ENCODE measurements at places on chromosomes 1 and 21. TPM values are rescaled to one million over a fixed set of nuclear protein-coding genes. Genes with fewer than 3 reads are reported as not detected.
A peak's percentile ranks its signal among the peaks of the same experiment; 100 is the strongest.

DNA sequence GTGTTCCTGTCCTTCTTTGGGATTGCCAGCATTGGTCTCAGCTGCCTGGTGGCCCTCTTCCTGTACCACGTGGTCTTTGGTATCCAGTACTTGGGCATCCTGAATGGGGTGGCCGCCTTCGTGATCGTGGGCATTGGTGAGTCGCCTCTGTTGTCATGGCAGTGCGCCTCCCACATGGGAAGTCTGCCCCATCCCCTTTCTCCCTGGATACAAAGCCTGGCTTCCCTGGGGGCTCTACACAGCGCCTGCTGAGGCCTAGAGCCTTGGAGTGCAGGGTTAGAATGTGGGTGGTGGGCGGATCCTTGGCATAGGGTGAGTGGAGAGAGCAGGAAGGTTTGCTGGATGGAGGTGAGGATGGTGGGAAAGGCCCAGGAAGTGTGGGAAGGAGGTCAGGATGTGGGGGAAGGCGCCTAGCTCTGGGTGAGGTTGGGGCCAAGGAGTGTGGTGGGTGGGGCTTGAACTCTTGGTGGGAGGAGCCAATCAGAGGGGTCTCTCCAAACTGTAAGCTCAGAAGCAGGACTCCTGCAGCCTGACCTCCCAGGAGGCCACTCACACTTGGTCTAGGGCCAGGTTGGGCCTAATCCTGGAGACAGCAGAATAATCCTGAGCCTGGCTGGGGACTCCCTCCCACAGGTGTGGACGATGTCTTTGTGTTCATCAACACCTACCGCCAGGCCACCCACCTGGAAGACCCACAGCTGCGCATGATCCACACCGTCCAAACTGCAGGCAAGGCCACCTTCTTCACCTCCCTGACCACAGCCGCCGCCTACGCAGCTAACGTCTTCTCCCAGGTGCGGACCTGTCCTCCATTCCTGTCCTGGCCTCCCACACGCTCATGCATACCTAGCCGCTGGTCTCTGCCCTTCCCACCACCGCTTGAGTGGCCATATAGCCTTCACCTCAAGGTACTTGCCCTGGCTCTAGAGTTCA lies 36.7 kb downstream of the DISP3 start:
- no peak for DNase-seq

GRCh38 chr1:185073725-185074124 lies 28.4 kb downstream of the RNF2 start:
- DNase-seq: no peak

DNA sequence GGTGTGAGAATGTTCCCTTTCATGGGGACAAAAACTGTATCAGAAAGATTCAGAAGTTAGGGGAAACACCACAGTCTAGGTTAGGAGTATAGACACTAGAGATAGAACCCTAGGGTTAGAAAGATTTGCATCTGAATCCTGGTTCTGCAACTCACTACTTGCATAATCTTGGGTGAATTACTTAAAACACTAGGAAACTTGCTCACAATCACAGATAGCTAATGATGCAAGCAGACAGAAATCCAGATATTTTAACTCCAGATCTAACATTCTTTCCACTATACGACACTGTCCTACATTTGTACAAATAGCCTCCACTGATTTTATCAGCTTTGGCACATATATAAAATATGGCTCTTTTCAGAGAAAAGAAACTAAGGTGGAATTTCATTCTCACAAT lies 30.8 kb upstream of the GLIS1 start:
- no peak for DNase-seq

DNA sequence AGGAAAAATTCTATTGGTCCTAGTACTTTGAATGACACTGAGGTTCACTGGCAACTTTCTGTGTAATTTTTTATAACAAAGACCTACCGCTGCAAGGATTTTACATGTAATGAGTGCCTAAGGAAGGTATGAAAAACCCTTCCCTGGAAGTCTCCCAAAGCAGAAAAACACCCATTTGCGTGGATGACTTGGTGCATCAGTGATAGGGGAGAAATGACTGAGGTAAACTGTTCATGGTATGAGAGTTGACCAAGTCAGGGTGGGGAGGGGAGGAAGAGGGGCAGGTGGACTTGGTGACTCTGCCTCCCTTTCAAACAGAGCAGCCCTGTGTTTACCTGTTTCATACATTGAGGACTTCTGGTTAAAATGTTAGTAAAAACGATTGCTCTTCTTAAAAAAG lies 78.8 kb upstream of the IPO9 start:
- no peak for DNase-seq

GRCh38 chr1:35866991-35867390 lies 16.0 kb upstream of the AGO1 start:
- DNase-seq: no peak

GATAD2B gene
- total RNA-seq: 70.0 TPM

NMNAT2 gene
- total RNA-seq: not detected

PPCS gene
- total RNA-seq: 41.4 TPM

- DNase-seq: no peak
Observed at GRCh38 chr1:7810395-7810794, 26.3 kb downstream of the PER3 start.

GRCh38 chr1:21950734-21951133 lies 13.6 kb upstream of the HSPG2 start:
- no peak for DNase-seq

PAQR7 gene
- total RNA-seq: 7.9 TPM

GRCh38 chr1:108817016-108817415 lies 39.9 kb downstream of the AKNAD1 start:
- DNase-seq: no peak

- no peak for DNase-seq
Observed at GRCh38 chr1:232655028-232655745, 25.3 kb upstream of the SIPA1L2 start.

GRCh38 chr1:198330982-198331615 lies 174.3 kb downstream of the NEK7 start:
- DNase-seq: no peak

DNA sequence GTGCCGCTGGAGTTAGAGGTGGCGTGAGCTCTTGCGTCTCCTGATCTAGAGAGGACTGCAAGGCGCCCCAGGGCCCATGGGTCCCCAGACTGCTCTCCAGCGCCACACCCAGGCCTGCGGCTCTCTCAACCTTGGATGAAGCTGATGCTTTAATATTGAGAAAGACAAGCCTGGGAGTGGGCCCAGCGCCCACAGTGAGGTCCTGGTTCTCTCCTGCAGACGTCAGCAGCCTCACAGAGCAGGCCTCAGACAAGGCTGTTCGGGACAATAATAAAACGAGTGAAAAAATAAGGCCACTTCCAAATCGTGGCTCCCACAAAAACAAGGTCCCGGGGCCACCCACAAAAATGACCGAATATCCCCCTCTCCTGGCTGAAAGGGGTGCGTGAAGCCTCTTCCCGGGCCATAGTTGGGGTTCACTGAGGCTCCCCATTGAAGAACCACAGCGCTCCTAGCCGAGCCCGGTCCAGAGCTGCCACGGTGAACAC lies 6.0 kb upstream of the DNMT3L start:
- DNase-seq: no peak

ANGPTL7 gene
- not detected for total RNA-seq

DNA sequence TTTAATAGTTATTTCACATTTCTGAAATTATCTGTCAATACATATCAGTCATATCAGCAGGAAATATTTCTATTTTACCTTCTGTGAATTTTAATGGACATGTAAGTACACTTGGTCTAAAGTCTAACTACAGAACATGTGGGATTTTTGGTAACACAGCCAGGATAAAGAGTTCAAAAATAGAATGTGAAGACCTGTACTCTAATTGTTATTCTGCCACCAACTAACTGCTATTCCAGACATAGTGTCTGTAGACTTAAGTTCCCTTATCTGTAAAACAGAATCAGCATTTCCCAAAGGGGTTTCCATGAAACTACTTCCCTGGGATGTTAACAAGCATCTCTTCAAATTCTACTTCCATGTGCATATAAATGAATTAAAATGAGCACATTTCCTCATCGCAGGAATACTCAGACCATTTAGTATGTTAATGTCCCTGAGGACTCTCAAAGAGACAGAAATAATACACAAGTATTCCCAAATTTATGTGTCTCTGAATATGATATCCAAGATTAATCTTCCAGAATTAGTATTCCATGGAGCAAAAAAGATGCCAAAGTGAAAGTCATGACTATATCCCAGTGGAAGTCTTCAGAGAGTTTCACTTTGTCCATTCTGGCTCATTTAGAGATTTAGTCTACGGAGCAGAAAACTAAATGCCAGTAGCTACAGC lies 325.6 kb downstream of the NEGR1 start:
- no peak for DNase-seq

DNA sequence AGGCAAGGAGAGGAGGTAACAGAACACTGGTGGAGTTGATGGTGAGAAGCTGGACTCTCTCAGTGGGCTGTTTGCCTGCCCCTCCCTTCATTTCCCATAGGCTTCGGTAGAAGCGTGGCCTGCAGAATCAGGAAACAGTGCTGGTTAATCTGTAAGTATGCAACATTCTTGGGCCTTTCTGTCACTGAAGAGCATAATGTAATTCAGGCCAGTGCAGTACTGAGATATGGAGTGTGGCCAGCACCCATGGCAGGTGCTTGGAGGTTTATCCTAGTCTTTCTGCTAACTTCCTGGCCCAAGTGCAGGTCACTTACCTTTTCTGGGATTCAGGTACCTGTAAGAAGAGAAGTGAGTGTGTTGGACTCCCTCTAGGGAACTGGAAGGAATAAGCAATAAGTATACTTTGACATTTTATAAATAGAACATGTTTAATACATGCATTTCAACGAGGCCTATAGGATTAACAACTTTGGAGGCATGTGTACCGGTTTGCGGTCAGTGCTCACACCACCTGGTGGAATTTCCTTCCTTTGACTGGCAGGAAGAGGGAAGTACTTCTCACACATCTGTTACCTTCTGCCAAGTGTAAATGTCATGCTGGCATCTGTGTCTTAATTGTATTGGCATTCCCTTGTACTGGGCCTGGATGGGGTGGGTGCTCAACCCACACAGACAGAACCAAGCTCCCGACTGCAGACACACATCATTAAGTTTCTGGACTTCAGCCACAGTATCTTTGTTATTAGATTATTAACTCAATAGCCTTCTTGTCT lies 105.5 kb downstream of the KIF26B start:
- no peak for DNase-seq

GRCh38 chr1:240575981-240576662 lies 35.8 kb downstream of the GREM2 start:
- DNase-seq: peak; percentile 9

DNA sequence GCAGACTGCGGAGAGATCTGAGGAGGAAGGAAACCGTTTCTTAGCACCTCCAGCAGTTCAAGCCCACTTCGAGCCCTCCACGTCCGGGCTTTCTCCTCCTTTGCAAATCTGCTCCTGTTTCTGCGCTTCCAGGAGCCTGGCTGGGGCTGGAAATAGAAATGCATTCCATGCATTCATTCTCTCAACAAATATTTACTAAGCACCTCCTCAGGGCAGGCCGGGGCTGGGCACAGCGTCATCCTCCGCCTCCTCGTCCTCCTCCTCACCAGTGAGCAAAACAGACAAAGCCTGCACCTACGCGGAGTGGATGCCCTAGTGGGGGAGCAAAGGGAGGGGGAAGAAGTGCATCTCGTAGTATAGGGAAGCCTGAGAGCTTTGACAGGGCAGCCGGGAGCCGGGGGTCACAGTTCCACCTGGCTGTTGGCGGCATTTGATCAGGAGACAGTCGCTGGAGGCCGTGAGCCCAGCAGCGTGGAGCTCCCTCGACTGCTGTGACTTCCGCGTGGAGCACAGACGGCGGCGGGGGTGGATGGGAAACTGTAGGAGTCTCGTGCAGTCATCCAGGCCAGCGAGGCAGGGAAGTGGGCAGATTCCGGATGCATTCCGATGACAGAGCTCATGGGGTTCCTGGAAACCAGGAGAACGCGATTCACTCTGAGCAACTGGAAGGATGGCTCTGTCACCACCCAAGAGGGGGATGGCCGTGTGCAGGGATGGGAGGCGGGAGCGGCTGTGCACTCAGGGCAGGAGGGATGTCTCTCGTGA lies 93.5 kb downstream of the SIK1 start:
- DNase-seq: no peak

DNA sequence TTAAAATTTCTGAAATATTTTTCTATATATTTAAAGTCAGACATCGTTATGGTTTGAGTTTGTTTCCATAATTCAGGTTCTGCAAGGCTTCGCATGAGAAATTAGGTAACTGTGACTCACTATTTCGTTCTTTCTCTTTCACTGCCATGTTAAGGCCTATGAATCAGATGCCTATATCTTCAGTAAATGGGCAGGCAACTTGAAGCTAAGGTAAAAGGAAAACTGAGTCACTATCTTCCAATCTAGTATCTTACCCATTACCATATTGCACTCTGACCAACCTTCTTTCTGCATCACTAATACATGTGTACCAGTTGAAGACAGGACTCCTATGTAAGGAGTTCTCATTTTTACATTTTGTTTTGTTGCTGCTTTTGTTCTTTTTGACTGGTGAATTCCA lies 37.8 kb downstream of the PYHIN1 start:
- no peak for DNase-seq

HSD3B2 gene
- not detected for total RNA-seq

GRCh38 chr1:203402629-203403337 lies 51.9 kb upstream of the FMOD start:
- no peak for DNase-seq

CDC42 gene
- total RNA-seq: 350 TPM

- DNase-seq: no peak
Observed at GRCh38 chr1:19156676-19157075, 53.4 kb downstream of the UBR4 start.

GRCh38 chr1:84758968-84759491 lies 68.8 kb upstream of the SSX2IP start:
- no peak for DNase-seq

DNA sequence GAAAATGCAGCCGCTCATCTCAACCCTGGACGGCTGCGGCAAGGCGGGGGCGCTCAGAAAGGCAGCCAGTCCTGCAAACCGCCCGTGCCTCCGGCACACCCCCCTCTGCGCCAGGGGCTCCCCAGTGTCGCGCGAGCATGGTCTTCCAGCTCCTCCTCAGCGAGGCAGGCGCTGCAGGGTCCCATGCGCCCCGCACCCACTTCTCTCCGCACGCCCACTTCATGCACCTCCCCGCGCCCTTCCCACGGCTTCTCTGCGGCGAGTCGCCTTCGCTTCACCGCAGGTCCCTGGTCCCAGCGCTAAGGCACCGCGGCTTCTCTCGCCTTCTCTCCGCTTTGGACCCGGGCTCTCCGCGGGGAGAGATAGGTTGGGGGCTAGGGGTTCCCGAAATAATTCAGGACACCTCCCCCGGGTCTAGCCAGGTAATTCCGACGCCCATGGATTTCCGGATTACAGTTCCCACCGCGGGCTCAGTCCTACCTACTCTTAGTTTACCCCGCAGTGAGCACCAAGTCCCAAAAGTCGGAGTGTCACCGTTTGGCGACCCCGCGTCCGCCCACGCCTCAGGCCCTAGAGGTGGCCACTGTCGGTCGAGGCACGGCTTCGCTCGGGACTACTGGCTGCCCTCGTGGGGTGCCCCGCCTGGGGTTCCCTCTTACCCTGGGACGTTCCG lies 67.5 kb downstream of the SYT2 start:
- no peak for DNase-seq

GRCh38 chr1:81170721-81171120 lies 630.0 kb upstream of the ADGRL2 start:
- no peak for DNase-seq

DNA sequence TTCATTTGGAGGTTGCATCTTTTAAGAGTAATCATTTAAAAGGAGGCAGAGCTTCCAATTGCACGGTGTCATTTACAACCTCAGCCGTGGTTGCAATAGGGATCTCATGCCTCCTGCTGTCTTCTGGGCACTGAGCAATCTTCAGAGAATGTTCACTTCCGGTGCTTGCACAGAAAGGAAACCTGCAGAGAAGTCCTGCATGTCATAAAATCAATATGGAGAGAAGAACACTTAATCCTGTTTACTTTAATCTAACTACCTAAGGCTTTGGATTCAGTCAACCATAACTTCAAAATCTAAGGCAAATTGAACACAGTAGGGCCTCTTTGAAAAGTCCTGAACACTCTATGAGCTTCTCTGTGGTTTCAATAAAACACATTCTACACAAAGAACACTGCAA lies 11.3 kb upstream of the MAP10 start:
- no peak for DNase-seq

All from activated T-helper 2 cell treated with anti-CD3 and anti-CD28 coated beads, Interferon-gamma antibody, Interleukin-2, Interleukin-4, amounts not matched to agents 10 μg/mL and 5 μg/mL and 100 μg/mL, durations not matched to agents 14 hours and 24 hours and 36 hours (primary cell).